ENCODE measurements at places on chromosomes 1 and 21.

- DNase-seq: no peak
Observed at GRCh38 chr21:25421321-25422028, 185.8 kb downstream of the MRPL39 start.

GRCh38 chr1:178344513-178345091 lies 152.2 kb downstream of the CLEC20A start:
- DNase-seq: no peak

- no peak for DNase-seq
Observed at GRCh38 chr1:9182784-9183257, 51.8 kb upstream of the H6PD start.

DNA sequence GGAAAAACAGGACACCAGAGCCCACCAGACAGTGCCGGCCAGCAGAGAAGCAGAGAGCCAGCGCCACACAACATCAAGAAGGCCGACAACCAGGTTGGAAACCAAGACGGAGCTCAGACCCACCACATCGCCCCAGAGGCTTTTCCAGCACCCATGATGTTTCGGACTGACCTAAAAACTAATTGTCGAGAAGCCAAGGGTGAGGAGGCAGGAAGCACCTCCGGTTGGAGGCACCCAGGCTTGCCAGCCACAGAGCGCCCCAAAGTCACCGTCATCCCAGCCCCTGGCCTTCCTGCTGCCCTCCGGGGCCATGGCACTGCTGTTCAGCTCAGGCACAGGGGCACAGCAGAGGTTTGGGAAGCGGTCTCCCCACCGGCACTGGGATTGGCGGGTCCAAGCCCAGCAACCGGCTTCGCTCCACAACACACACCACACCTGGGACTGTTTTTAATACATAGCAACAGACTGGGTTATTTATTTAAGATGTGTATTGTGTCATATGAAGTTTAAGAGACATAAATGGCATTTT lies 67.2 kb downstream of the SLC37A1 start:
- DNase-seq: no peak

- peak; percentile 31 for DNase-seq
Observed at GRCh38 chr1:162548170-162548569, 13.4 kb upstream of the UAP1 start.

DNA sequence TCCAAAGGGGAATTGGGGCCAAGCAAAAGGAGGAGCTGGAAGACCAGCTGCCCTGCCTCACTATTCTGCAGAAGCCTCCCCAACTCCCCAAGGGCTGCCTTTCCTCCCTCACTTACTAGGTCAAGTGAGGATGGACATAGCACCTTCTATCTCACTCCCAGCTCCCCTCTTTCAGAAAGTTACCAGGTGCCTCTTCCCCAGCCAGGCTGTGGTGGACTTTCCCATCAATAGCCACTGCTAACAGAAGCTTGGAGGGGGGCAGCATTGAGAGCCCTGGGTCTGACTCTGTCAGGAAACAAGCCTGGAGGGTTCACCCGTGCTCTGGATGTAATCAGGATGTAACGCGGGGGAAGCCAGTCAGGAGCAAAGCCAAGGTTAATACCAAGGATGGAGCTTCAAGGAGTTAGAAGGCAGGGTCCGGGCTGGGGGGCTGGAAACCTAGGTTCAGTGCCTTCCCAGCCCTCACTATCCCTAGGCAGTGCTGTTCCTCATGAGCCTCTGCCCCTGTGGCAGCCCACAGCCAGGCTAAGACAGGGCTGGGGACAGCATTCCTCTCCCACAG lies 127.8 kb upstream of the NGF start:
- no peak for DNase-seq

DNA sequence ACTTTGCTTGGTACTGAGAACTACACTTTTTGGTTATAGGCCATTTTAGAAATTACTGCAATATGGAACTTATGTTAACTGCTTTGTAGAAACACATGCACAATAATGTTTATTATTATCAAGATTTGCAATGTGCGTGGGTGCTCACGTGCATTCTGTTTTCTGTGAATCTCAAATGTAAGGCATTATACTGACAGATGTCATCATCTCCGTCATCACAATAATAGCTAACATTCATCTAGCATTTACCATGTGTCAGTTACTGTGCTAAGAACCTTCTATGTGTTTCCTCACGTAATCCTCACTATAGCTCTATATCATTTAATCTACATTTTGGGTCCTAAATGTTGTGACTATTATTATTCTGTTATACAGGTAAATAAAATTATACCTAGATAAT lies 1214.8 kb upstream of the ADGRL4 start:
- no peak for DNase-seq

DNA sequence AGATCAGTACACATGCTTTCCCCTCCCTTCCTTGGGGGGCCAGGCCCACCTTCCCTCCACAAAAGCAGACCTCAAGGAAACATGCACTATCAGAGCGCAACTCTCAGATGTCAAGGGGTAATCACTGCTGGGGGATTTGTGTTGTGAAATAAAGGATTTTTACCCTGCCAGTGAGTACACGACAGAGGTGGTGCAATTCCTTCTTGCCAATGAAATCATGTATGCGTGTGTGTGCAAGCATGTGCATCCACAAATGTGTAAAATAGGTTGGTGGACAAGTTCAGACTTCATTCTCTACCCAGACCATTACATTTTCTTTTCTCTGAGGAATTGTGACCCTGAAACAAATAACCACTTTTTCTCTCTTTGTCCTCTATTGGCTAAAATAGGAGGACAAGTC lies 9.8 kb upstream of the NOS1AP start:
- no peak for DNase-seq

DNA sequence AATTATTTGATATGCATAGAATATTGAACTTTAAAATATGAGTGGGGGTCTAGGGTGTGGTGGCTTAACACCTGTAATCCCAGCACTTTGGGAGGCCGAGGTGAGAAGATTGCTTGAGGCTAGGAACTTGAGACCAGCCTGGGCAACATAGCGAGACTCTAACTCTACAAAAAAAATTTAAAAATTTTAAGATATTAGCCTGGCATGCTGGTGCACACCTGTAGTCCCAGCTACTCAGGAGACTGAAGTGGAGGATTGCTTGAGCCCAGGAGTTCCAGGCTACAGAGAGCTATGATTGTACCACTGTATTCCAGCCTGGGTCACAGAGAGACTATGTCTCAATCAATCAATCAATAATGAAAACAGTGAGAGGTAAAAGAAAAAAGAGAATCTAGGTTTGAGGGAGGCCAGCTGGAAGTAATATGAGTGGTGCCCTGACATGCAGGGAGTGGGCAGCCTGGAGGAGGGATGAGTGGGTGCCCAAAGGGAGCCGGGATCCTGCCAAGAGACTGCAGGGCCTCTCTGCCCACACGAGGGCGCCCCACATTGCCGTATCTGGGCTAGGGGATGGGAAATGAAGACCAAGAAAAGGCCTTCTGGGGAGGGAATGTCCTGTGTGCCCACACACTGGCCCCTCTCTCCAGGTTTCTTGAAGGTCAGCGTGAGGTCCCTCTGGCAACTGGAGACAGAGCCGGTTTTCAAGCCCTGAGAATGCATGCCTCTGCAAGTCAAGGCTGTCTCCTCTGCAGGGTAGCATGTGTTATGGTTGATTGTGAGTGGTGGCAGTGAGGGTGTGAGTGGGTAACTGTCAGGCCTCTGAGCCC lies 93.9 kb upstream of the PPM1J start:
- DNase-seq: peak; percentile 76

- no peak for DNase-seq
Observed at GRCh38 chr1:228736844-228737445, 1.7 kb downstream of the RHOU start.

DNA sequence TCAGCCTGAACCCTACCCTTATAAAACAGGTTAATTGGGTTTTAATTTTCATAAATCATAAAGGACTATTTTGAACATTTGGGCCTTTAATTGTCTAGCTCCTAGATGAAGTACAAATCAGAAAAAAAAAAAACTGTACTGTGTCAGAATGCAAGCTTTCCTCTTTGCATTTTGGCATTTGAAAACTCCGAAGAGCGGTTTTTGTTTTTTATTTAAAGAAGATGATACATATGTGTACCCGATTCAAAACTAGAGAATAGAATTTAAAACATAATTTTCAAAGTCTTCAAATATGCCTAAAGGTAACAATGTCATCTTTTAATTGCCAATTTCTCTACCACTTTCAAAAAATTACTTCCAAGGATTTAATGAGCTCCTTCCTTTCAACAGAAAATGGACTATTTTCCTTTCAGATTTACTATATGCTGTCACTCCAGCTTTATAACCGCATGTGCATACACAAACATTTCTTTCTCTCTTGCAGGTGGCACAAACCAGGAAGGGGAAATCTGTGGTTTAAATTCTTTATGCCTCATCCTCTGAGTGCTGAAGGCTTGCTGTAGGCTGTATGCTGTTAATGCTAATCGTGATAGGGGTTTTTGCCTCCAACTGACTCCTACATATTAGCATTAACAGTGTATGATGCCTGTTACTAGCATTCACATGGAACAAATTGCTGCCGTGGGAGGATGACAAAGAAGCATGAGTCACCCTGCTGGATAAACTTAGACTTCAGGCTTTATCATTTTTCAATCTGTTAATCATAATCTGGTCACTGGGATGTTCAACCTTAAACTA lies 33.7 kb downstream of the MRPL39 start:
- DNase-seq: no peak

DNA sequence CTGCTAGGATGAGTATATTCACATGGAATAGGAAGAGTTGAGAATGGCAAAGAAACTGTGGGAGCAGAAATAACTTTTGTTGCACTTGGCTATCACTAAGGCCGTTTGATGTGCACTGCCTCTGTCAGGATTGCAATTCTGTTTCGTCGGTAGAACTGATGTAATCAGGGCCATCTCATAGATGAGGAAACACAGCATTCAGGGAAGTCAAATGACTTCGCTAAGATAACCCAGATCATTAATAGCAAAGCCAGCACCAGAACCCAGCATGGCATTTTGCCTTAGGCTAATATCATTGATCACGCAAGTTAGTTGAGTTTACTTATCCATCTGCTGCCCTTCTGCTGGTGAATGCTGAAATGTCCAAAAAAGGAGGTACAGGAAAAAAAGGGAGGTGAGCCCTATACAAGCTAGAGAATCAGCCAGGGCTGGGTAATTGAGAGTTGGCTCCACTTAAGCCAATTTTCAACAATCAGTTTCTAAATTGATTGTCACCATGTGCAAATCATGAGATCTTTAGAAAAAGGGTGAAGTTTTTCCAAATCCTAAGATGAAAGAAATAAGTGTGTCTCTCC lies 7.6 kb downstream of the RASSF5 start:
- DNase-seq: no peak

- no peak for DNase-seq
Observed at GRCh38 chr1:205365945-205366463, 9.3 kb upstream of the KLHDC8A start.

DNA sequence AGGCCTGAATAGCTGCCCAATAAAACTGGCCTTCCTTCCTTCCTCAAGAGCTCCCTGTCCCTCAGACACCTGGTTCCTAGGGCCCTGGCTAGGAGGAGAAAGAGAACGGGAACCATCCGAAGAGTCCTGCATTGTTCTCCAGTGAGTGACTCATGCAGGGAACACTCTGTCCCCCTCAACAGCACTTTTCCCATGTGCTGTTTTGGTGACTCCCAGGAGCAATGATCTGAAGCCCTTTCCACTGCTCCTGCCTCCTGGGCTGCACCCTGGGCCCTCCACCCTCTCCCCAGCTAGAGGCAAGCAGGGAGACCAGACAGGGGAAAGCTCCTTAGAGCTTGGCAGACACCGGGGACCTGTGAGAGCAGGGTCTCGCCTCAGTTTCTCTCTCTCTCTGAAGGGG lies 18.9 kb downstream of the TNNT2 start:
- DNase-seq: peak; percentile 15

DNA sequence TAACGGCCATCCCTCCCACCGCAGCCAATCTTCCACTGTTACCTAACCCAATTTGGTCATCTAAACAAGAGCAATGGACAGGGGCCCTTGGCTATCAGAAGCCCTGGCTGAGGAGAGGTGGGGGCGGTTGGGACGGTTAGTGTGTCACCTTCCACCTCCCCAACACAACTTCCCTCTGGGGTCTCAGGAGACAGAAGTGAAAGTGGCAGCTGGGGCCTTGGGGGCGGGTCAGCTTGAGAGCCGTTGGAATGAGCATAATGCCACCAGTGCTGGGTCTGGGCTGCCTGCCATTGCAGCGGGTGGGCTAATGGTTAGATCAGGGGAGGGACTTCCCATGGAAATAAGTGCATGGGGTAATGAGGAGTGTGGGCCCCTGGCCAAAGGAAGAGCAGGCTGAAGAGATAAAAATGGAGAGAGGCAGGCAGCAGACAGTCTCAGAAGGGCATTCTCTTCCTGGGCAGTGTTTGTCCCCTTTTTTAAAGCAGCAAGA lies 7.9 kb downstream of the MEF2D start:
- peak; percentile 65 for DNase-seq

DNA sequence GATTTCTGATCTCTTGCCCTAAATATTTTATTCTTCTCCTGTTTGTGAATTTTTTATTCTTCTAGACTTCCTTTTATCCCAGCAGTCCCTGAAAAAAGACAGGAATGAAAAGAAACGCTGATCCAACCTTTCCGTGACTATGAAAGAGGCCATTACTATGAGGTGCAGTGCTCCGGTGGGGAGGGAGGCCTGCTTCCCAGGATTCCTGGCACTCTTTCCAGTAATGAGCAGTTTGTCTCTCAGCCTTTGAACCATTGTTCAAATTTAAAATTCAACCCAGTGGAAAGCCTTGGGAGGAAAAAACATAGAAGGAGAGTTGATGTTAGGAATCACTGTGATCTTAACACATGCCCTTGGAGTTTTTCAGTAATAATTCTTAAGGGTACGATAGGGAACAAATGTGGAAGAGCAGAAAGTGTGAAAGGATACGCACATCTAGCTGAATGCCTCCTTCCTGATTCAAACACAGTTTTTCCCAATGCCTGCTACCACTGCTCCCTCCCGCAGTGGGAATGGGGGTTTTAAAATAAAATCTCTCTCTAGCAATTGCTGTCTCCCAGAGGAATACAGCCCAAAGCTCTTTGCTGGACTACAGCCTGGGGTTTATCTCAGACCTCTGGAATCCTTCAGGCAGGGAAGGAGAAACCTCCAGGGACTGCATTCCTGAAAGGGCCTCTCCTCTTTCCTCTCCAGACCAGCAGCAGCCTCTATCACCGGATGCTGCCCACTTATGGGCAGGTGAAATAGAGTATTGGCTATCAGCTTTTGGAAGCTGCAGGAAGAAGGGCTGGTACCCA lies 6.1 kb downstream of the IER5 start:
- peak; percentile 50 for DNase-seq

DNA sequence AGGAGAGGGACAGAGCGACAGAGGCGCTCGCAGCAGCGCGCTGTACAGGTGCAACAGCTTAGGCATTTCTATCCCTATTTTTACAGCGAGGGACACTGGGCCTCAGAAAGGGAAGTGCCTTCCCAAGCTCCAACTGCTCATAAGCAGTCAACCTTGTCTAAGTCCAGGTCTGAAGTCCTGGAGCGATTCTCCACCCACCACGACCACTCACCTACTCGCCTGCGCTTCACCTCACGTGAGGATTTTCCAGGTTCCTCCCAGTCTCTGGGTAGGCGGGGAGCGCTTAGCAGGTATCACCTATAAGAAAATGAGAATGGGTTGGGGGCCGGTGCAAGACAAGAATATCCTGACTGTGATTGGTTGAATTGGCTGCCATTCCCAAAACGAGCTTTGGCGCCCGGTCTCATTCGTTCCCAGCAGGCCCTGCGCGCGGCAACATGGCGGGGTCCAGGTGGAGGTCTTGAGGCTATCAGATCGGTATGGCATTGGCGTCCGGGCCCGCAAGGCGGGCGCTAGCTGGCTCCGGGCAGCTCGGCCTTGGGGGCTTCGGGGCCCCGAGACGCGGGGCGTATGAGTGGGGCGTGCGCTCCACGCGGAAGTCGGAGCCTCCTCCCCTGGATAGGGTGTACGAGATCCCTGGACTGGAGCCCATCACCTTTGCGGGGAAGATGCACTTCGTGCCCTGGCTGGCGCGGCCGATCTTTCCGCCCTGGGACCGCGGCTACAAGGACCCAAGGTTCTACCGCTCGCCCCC lies at the start of the genes CYB5RL and MRPL37:
CYB5RL (minus strand) TSS at position 266 of the 754 bp plus-strand sequence. CDS start 4,414 bp downstream, outside the sequence.
MRPL37 (plus strand) TSS at position 403 of the 754 bp plus-strand sequence; CDS start at position 480, 77 bp downstream.
- DNase-seq: peak; percentile 96

GRCh38 chr1:151993734-151994496 lies at the start of gene S100A10:
TSS of gene S100A10 (minus strand) at chr1:151993859. CDS start at chr1:151986230, 7,629 bp downstream.
- peak; percentile 90 for DNase-seq

Data from right hindlimb (tissue), 1 donor.